ENCODE measurements at places on chromosomes 6 and 20.
A peak's percentile ranks its signal among the peaks of the same experiment; 100 is the strongest.

- DNase-seq = no peak
Observed at GRCh38 chr6:46061497-46061896, 45.8 kb upstream of the CLIC5 start.

DNA sequence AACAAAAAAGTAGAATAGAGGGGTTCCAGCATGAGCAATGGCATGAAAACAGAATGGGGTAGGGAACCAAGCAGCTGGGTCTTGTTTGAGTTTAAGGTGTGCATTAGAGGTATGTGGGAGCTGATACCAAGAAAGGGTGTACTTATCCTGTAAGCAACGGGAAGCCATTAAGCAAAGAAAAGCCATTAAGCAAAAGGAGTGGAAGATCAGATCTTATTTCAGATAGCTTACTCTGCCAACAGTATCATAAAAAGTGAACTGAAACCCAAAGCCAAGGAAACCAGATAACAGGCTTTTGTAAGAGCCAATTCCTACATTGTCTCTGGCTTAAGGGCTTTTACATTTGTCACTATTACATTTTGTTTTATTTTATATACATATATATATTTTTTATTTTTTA is 21.3 kb upstream of the BEND6 start:
- DNase-seq = no peak

DNA sequence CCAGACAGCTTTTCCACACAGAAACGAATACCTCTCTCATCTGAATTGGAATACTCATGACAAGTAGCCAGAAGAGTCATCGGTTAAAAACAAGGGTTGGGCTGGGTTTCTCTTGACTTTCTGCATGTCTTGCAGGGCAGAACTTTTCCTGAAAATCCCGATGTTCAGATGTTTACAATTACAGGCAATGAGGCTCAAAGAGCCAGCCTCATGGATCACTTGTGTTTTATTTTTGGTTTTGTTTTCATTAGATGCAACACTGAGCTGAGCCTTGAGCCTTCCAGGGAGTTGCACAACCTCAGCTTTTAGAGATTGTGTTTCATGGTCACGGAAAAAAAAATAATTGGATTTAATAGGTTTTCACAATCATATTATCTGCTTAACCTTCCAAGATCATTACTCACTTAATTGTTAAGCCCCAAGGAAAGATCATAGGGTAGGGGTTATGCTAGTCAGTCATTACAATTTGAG is 288.1 kb upstream of the PRDM1 start:
- no peak for DNase-seq

GRCh38 chr6:74356391-74356790 is 660.4 kb downstream of the CD109 start:
- DNase-seq = no peak

GRCh38 chr20:52926505-52926904 is 45.7 kb upstream of the TSHZ2 start:
- DNase-seq = no peak

GRCh38 chr6:71375676-71376075 is 87.1 kb downstream of the OGFRL1 start:
- DNase-seq = no peak

GRCh38 chr6:138499303-138500018 is at the start of gene NHSL1:
Gene NHSL1 (minus strand): TSS chr6:138499494. CDS start chr6:138499290, 204 bp downstream.
- DNase-seq = no peak

DNA sequence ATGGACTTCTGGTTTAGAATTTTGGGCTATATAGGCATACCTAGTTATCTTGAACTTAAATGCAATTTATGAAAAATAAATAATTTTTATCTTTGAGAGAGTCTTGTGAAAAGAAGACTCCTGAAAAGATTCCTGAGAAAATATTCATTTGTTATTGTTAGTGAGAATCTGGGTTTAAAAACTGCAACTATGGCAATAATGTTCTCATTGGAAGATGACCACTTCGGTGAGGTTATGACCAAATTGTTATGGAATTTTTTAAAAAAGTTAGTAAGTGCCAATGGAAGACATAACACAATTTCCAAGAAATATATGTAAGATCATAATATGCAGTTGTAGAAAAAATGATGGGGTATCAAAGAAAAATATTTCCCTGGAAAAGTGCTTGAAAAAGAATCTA is 46.3 kb downstream of the GRIK2 start:
- no peak for DNase-seq

- DNase-seq = no peak
Observed at GRCh38 chr6:32763421-32763820, at the start of gene HLA-DQB2. Gene HLA-DQB2 (minus strand): TSS chr6:32763532. CDS start chr6:32763470, 62 bp downstream.

GRCh38 chr6:131290955-131291354 is 155.7 kb downstream of the AKAP7 start:
- DNase-seq = no peak

DNA sequence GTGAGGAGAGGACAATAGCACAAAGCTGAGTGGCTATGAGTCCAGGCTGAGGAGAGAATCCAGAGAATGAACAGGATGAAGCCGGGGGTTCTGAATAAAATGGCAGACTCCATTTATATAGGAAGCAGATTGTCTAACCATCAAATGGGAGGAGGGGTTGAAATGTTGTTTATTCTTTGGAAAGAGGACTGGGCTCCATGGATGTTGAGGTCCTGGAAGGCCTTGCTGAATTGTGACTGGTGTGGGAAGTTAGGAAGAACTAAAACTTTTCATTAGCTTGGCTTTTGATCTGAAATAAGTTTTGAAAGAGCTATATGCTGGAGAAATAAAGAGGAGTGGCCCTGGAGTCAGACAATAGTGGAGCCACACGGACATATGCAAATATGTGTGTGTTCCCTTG is 647.8 kb downstream of the RNF144B start:
- no peak for DNase-seq

DNA sequence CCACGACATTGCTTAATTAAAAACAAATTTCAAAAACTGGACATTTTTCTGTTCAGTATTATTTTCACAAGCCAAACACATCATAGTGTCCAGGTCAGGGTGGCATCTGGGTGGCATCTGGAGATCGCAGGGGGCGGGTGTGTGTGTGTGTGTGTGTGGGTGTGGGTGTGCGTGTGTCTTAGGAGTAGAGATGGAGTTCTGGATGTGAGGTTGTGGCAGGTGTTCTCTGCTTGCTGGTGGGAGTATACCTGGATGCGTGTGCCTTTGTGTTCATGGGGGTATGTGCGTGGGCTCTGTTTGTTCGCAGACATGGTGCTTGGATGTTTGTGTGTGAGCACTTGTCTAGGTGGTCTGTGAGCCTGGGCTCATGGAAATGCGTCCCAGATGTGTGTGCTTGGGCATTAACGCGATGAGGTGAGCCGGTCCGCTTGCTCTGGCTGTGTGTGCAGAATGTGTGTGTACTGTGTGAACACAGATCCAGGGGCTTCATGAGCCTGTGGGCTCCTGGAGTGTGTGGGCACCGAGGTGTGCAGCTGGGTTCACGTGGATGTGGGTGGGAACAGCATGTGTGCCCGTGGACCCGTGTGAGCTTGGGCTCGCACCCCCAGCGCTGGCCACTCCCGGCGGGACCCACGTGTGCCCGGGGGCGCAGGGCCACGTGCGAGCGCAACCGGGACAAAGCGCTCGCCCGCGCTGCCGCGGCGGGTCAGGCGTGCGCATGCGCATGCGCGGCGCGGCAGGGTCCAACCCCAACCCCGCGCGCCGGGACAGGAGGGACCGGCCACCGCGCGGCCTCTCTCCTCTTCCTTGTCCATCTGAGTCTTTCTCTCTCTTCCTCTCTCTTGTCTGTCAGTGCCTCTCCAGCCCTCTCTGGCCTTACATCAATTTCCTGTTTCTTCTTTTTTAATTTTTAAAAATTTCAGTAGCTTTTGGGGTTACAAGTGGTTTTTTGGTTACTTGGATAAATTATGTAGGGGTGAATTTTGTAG is 60.4 kb downstream of the SRC start:
- peak; percentile 56 for DNase-seq

- peak; percentile 73 for DNase-seq
Observed at GRCh38 chr6:45420083-45420908, 42.6 kb upstream of the SUPT3H start.

DNA sequence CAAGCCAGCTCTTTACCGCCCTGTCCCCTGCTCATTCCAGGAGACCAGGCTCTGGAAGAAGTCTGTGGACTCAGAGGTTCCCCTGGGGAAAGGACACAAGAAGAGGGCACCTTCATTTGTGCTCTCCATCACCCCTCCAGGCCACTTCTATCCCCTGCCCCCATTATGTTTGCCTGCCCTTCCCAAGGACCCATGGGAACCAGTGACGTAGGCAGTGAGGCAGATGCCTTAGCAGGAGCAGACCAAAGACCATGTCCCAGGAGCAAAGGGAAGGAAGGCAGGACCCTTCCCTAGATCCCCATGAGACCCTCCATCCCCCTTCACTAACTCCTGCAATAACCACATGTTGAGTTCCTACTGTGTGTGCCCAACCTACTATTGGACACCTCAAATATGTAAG is 94.4 kb downstream of the MDGA1 start:
- no peak for DNase-seq

- DNase-seq = peak; percentile 10
Observed at GRCh38 chr6:71886184-71887005, at the start of gene RIMS1. Gene RIMS1 (plus strand): TSS chr6:71886550. CDS start chr6:71887024, 474 bp downstream.

DNA sequence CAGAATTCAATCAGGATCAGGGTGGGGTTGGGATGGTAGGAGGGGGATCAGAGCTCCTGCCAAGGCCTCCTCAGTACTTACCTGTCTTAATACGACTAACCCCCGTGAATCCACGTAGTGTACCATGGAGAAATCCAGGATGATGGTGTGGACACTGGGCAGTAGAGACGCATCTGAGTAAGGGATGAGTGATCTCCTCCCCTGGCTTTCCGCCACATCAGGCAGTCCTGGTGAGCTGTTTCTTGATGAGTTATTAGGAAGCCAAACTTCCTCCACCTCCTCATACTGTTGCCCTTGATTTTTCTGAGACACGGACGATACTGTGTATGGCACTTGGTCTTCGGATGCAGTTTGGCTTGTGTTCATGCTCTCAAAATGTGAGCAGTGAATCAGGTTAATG is 34.2 kb upstream of the SRPK1 start:
- DNase-seq = no peak

GRCh38 chr20:8242827-8243724 is 111.0 kb downstream of the PLCB1 start:
- DNase-seq = no peak

- no peak for DNase-seq
Observed at GRCh38 chr6:144217264-144217663, 66.9 kb downstream of the STX11 start.

- DNase-seq = no peak
Observed at GRCh38 chr6:11273406-11274065, 41.1 kb upstream of the NEDD9 start.

- no peak for DNase-seq
Observed at GRCh38 chr6:158011980-158012566, 30.4 kb downstream of the SYNJ2 start.

- peak; percentile 68 for DNase-seq
Observed at GRCh38 chr6:28225056-28225834, at the start of gene ZSCAN9. Gene ZSCAN9 (plus strand): TSS chr6:28225275. CDS start chr6:28227085, 1,810 bp downstream.

- no peak for DNase-seq
Observed at GRCh38 chr6:157020398-157020797, 243.2 kb downstream of the ARID1B start.
